ENCODE measurements at places on chromosomes 5 and 9.

- no peak for DNase-seq
These were observed 106.0 kb downstream of the CAAP1 start for GRCh38 chr9:26786564-26786963.

- DNase-seq = no peak
These were observed 30.3 kb upstream of the IL17B start for GRCh38 chr5:149409268-149409948.

- no peak for DNase-seq
These were observed 97.6 kb downstream of the ARSB start for GRCh38 chr5:78887384-78888118.

- no peak for DNase-seq
These were observed 54.3 kb downstream of the TMEM215 start for GRCh38 chr9:32837551-32838058.

DNA sequence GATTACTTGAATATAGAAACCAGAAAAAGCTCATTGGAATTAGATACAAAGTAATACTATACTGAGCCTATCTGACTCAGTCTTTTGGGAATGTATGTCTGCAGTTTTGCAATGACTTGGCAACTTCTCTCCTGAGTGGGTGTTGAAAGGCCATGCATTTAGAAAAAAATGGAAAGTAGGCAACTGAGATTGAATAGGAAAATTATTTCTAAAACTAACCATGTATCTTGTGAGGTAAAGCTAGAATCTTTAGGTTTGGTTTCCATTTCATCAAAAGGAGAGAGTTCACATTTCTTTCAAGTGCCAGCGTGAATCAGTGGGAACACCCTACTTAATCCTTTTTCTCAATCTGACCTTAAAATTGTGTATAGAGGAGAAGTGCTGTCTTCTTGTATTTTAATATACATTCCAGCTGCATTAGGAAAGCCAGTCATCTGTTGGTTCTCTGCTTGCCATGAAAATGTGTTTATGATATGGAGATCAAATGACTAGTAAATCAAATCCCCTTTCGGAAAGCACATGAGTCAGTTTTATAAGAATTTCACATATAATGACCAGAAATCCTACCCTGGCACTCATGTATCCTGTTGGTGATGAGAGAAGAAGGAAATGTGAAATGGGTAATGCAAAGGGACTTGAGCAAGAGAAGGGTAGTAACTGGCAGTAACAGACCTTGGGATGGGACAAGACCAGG is 30.4 kb downstream of the NFX1 start:
- no peak for DNase-seq

DNA sequence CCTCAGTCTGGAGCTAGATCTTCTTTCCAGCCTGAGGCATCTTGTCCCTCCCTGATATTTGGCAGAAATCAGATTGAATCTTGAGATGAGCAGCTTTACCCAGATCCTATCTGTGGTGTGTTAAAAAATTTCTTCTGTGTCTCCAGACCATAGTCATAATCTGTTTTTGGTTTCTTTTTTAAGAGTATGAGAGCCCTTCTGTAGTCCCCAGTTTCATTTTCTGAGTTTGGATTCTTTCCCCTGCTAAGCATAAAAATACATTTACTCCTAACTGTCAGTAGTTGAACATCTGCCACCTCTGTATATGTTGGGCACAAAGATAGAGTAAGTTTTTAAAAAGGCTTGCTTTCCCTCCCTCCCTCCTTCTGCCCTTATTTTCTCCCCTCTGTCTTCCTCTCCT is 137.7 kb downstream of the CNTLN start:
- DNase-seq = no peak

DNA sequence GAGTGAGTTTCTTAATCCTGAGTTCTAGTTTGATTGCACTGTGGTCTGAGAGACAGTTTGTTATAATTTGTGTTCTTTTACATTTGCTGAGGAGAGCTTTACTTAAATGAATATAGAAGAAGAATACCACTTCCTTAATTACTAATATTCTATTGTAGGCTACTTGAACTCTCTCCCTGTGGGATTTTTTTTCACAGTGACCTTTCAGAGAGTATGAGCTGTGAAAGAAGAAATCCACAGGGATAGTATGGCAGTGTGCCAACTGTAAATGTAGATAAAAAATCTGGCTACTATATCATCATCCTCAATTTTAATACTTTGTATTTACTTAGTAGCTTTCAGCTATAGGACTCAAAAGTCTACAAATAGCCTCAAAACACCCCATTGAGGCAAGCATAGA is 67.3 kb downstream of the COMMD10 start:
- no peak for DNase-seq

- DNase-seq = no peak
These were observed 14.4 kb upstream of the PHF19 start for GRCh38 chr9:120891245-120891883.

GRCh38 chr5:38468202-38468673 is 88.2 kb downstream of the LIFR start:
- DNase-seq = no peak
